Activated naive CD4-positive, alpha-beta T cell treated with anti-CD3 and anti-CD28 coated beads, Interleukin-2, amount 50 U/mL, for 72 hours (primary cell): ENCODE measurements at places on chromosomes 6 and 20. TPM values are rescaled to one million over a fixed set of nuclear protein-coding genes. Genes with fewer than 3 reads are reported as not detected.

TINAG gene
- not detected for total RNA-seq

SYNDIG1 gene
- not detected for total RNA-seq

KCNQ2 gene
- total RNA-seq, result 0.33 TPM

- no peak for DNase-seq
These were observed 2.4 kb upstream of the AARS2 start for GRCh38 chr6:44315516-44315915.

- DNase-seq, result no peak
These were observed 12.2 kb downstream of the LYRM4 start for GRCh38 chr6:5248302-5249098.

- DNase-seq, result peak; percentile 21
These were observed 51.7 kb downstream of the CPXM1 start for GRCh38 chr20:2748551-2749342.

NRSN1 gene
- total RNA-seq, result not detected

GRCh38 chr20:49484180-49485140, 2.0 kb upstream of the KCNB1 start:
- peak; percentile 80 for DNase-seq

IL17F gene
- total RNA-seq, result 13.9 TPM

TOMM6 gene
- 301 TPM for total RNA-seq

MRPS26 gene
- total RNA-seq, result 39.3 TPM

DNA sequence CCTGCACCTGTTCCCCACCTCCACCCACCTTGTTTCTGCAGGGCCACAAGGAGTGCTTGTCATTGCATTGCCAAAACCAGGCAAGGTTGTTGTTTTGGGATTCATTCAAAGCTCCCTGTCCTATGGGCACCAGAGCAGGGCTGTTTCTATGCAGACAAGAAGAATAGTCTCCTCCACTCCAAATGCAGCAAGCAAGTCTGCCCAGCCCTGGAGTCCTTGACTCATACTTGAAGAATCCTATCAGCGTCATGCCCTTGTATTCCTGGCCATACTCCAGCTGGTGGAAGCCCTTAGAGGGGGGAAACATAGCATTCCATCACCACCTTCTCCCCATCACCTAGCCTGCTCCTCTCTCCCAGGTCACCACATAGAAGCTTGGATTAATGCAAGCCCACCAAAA, 145.3 kb upstream of the ECI2 start:
- DNase-seq, result no peak

EPPIN gene
- not detected for total RNA-seq

LRFN2 gene
- total RNA-seq, result not detected

GRCh38 chr20:63706852-63707557, 771 bp downstream of the ARFRP1 start:
- DNase-seq, result peak; percentile 63

SLC22A7 gene
- total RNA-seq, result not detected

PSORS1C1 gene
- total RNA-seq, result 0.41 TPM

MAP7 gene
- total RNA-seq, result 2.7 TPM

OXT gene
- not detected for total RNA-seq

TMEM217 gene
- total RNA-seq, result 9.6 TPM

STK38 gene
- total RNA-seq, result 27.3 TPM

DNA sequence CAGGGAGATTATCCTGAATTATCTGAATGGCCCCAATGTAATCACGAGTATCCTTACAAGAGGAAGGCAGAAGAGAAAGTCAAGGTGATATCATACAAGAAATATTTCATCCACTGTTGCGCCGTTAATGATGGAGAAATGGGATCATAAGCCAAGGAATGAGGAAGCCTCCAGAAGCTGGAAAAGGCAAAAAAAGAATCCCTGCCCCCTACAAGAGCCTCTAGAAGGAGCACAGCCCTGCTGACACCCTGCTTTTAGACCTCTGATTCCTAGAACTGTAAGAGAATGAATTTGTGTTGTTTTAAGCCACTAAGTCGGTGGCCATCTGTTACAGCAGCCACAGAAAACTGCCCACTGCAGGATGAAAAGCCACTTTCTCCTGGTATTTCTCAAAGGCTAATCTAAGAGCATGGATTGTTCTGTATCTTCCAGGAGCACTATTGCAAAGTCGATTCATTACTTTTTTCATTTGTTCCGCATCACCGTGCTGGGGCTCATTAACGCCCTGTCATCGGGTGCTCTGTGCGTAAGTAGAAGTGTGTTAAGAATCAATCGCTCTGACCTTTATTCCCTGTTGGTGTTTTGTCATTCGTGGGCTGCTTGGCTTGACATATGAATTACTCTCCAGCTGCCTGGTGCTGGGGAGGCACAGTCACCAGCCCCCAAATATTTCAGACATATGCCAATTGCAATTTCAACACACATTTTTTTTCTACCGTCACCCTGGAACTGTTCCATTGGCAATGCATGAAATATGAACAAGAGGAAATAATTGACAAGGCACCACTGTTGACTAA, 117.0 kb downstream of the PCSK2 start:
- no peak for DNase-seq

DNA sequence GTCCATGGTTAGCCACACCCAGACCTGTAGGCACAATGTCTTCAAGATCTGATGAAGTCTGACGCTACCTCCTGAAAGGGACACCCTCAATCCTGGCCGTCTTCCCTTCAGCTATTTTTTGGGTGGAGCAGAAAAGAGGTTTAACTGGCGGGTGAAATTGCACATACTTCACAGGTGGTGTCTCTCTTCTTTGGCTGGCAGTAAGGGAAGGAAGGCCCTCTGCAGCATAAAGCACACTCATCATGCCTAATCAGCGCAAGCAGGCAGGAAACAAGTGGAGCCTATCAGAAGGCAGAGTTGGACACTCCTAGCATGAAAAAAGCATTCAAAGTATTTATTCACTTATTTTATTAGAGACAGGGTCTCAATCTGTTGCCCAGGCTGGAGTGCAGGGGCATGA, 32.9 kb downstream of the PNLDC1 start:
- DNase-seq, result no peak

BPHL gene
- total RNA-seq, result 6.8 TPM

DNA sequence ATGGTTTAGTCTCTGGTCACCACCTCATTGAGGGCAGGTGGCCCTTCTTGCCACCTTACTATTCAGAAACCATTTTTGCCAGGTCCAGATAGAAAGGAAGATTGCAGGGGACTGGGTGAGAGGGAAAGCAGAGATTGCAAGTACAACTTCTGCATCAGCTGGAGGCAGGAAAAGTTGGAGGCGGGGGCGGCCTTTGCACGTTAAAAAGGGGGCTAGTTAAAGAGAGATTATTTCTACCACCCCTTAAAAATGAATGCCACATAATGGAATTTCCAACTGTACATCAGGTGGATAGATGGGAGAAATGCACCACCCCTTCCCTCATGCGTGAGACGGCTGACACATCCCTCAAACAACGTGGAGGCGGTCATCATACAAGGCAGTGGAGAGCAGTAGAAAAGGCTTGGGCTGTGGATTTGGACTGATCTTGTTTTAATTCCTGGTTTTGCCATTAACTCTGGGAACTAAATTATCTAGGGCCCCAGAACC, 95.4 kb upstream of the CNKSR3 start:
- DNase-seq, result no peak

PRDM13 gene
- not detected for total RNA-seq

GRCh38 chr20:11001302-11001701, 327.5 kb upstream of the JAG1 start:
- DNase-seq, result no peak

STK4 gene
- total RNA-seq, result 205 TPM

GRCh38 chr6:148831531-148831930, 84.7 kb downstream of the UST start:
- no peak for DNase-seq

MYLK2 gene
- total RNA-seq, result 0.31 TPM

- DNase-seq, result no peak
These were observed 769 bp upstream of the PDYN start for GRCh38 chr20:1994627-1995026.

DNA sequence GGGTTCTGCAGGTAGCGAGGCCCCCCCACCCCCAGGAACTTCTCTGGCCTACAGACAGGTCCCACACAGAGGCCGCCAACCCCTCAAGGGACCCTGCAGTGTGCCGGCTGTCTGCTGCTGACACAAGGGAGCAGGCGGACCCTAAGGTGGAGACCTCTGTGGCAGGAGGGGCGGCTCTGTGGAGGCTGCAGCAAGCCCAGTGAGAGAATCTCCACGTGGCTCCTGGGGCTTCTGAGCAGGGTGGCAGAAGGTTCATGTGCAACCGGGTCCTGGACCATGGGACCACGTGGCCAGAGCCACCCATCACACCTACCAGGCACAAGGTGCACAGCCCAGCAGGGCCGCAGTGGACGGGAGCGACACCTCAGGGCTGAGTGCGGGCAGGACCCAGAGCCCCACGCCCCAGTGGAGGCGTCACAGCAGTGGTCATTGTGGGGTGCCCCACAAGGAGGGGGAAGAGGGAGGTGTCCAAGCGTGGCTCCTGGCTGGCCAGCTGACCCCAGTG, 4.3 kb downstream of the ARFRP1 start:
- DNase-seq, result no peak

DNA sequence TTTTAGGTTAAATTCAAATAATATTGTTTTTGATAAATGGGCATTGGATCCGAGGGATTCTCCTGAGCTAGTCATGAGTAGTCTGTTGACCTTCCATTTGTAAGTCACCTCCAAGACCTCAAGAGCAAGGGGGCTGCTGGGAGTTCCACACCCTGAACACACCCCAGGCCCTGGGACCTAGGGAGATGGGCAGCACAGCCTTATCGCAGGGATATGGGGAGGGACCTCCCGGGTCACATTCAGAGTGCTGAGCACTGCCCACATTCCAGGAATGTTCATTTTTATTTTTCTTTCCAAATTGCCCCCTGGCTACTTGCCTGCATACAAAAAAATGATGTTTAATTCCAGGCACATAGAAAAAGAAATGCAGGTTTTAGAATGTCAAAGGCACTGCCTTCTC, 55.5 kb downstream of the SLC22A2 start:
- no peak for DNase-seq

- DNase-seq, result no peak
These were observed 13.3 kb downstream of the TASP1 start for GRCh38 chr20:13625304-13625979.

- DNase-seq, result no peak
These were observed 29.8 kb downstream of the DEK start for GRCh38 chr6:18234564-18234963.

DNA sequence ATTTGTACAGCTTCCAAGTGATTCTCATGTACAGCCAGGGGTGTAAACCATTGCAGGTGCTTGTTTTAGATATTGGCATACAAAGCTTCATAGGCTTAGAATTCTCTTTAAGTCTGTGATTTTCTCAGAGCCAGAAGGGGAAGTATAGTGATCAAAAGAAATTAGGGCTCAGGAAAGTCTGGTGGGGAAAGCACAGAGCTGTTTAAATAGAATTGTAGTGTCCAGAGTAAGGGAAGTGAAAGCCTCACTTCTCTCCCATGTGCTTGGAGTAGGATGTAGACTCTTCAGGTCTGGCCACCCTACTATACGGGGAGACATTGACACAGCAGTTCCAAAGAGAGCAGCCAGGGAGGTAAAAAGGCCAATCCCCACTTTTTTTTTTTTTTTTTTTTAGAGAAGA, 10.4 kb downstream of the GCNT2 start:
- DNase-seq, result no peak

- DNase-seq, result no peak
These were observed 233.6 kb downstream of the TPBG start for GRCh38 chr6:82597201-82597600.

PERP gene
- 2.2 TPM for total RNA-seq

- no peak for DNase-seq
These were observed 121.2 kb downstream of the SGK1 start for GRCh38 chr6:134196568-134197193.

TFAP2C gene
- total RNA-seq, result not detected

DEFB116 gene
- total RNA-seq, result not detected

TPMT gene
- 9.4 TPM for total RNA-seq

DNA sequence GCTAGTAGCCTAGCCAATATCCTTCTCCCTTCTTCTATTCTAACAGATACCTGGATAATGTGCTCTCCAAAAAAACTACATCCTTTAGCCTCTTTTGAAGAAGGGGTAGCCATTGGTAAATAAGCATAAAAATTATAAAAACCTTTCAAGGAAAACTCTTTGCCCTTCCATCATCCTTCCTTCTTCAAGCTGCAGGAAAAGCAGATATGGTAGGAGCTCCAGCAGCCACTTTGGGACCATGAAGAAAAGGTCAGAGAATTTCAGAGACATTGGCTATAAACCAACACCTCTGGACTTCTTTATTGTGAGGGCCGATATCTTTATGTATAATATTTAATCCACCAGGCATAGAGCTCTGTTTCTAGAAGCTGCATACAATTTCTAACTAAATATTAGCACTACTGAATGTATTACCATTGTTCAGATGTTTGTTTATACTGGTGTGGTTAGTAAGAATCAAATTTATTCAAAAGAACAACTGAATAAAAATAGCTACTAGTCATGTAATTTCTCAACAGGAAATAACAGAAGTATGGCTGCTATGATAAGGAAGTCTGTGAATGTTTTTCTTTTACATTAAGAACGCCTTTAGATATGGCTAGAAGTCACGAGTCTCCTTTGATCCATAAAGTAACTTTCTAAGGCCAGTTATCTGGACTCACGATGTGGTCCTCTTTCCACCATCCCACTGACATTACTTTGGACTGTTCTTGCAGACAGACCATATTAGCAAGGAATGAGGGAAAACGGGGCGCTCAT, 32.2 kb downstream of the MYLK4 start:
- no peak for DNase-seq

DNA sequence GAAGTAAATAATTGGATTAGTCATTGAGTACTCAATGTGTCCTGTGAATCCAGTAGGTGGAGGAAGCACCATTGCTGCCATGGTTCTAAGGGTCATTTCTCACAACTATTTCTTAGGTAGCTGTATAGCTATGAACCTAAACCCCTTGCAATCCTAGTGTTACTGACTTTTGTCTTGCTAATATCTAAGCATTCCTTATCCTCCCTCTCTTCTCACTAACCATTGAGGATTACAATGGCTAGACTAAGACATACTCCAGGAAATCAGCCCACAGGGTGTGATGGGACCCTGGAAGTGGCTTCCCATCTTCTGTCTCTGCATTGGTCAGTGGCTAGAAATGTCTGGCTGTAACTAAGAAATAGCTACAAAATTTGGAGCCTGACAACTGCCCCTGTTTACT, 27.3 kb upstream of the FOXA2 start:
- no peak for DNase-seq

PHACTR1 gene
- 0.05 TPM for total RNA-seq

DNA sequence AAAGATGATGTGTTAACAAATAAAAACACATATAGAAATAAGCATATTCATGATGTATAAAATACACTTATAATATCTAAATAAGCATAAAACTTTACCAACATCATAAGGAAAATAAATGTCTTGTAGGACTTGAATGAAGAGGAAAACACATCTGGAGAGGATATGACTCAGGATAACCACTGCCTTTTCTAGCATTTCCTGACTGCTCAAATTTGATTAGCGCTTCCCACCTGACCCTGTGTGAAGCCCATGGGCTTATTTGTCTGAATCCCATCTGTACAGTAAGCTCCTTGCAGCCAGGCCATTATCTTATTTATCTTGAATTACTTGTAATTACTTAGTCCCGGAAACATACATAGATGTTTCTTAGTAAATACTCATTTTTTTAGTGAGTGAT, 608.6 kb downstream of the COL12A1 start:
- no peak for DNase-seq

LY86 gene
- 0.96 TPM for total RNA-seq

PET117 gene
- total RNA-seq, result 13.9 TPM
